ENCODE measurements at places on chromosomes 12 and 14. TPM values are rescaled to one million over a fixed set of nuclear protein-coding genes. Genes with fewer than 3 reads are reported as not detected.

DNA sequence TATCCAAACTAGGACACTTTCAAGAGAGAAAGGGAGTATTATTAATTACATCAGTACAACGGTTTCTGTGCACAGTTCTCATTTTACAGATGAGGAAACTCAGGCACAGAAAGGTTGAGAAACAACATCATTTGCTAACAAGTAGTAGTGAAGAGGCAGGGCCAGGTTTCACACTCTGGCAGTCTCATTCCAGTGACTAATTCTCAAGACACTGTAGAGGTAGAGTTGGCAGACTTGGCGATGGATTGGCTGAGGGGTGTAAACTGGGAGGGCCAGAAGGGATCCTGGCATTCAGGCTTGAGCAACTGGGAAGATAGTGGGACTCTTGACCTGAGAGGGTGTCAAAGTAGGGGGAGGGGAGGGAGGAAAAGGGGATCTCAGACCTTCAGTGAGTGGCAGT lies 73.8 kb upstream of the BDKRB2 start:
- no peaks in the 10 kb centered on the region for H3K27me3 ChIP-seq
- no peaks in the 10 kb centered on the region for H3K36me3 ChIP-seq
- no peaks in the 10 kb centered on the region for H3K4me1 ChIP-seq
- no peak overlapping the region for H3K27ac ChIP-seq

DNA sequence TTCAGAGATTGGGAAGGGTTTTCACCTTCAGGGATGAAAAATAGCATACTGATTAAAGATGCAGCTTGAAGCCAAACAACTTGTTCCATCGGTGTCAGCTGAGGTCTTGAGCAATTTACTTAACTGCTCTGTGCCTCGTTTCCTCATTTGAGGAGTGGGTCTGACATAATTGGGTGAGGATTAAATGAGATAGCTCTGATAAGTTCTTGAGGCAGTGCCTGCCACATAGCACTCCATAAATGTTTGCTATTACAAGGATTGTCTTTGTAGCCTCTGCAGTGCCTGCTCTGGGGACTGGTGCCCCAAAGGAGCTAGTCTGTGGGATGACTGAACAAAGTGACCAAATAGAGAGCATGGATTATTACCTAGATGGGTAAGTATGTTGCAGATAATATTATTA lies 50.6 kb downstream of the ATP23 start:
- no peaks in the 10 kb centered on the region for H3K36me3 ChIP-seq
- no peaks in the 10 kb centered on the region for H3K4me1 ChIP-seq
- DNase-seq, result no peak
- no peak overlapping the region for H3K4me3 ChIP-seq

GRCh38 chr12:68428724-68429501 lies 96.8 kb upstream of the MDM1 start:
- no peak overlapping the region for H3K4me3 ChIP-seq
- H3K36me3 ChIP-seq, result no peaks in the 10 kb centered on the region
- no peaks in the 10 kb centered on the region for H3K4me1 ChIP-seq
- H3K27me3 ChIP-seq, result no peaks in the 10 kb centered on the region

- no peaks in the 10 kb centered on the region for H3K36me3 ChIP-seq
- no peak overlapping the region for H3K4me3 ChIP-seq
- no peak for DNase-seq
These were observed 525 bp upstream of the GPR68 start for GRCh38 chr14:91245029-91245428.

DNA sequence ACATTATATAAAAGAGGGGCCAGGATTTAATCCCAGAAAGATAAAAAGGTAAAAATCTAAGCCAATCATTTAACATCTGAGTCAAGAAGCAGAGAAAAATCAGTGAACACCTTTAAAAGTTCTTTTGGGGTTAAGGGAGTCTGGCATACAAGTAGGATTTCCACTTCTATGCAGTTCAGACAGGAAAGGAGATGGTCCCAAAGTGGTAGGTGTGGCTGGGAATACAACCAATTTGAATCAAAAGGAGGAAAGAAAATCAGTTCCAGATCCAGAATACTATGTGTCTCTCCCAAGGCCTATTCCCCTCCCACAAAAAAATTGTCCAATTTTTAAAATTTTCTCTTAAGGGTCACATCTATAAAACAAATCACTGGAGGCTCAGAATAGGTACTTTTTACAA lies 167.4 kb downstream of the PHLDA1 start:
- H3K4me3 ChIP-seq, result no peak overlapping the region
- H3K27me3 ChIP-seq, result no peaks in the 10 kb centered on the region
- H3K4me1 ChIP-seq, result no peaks in the 10 kb centered on the region
- no peaks in the 10 kb centered on the region for H3K36me3 ChIP-seq

- no peaks in the 10 kb centered on the region for H3K36me3 ChIP-seq
- DNase-seq, result no peak
- no peak overlapping the region for H3K27ac ChIP-seq
- no peaks in the 10 kb centered on the region for H3K27me3 ChIP-seq
- no peak overlapping the region for H3K4me3 ChIP-seq
These were observed 4.1 kb upstream of the STAB2 start for GRCh38 chr12:103583008-103583407.

DNA sequence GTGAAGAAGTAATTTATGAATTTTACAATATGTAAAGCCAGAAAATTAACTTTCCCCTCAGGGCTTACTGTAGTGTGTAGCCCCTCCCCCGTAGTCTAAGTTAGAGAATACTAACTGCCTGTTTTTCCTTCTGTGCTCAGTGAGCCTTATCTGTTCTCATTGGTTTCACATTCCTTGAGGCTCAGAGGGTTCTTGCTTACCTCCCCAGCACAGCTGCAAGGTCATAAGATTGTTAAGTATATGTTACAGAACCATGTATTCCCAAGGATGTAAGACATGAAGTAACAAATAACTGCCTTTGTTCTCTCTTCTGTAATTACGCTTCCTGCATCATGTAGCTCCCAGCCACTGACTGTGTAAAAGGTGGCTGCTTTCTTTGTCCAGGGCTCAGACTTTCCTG lies 1351.1 kb downstream of the TMEM121 start:
- H3K27ac ChIP-seq, result peak overlapping the region; percentile 59
- peak; percentile 58 for DNase-seq
- H3K4me1 ChIP-seq, result peaks cover 23% of the 10 kb centered on the region
- H3K27me3 ChIP-seq, result no peaks in the 10 kb centered on the region
- H3K36me3 ChIP-seq, result no peaks in the 10 kb centered on the region
- H3K4me3 ChIP-seq, result no peak overlapping the region

DNA sequence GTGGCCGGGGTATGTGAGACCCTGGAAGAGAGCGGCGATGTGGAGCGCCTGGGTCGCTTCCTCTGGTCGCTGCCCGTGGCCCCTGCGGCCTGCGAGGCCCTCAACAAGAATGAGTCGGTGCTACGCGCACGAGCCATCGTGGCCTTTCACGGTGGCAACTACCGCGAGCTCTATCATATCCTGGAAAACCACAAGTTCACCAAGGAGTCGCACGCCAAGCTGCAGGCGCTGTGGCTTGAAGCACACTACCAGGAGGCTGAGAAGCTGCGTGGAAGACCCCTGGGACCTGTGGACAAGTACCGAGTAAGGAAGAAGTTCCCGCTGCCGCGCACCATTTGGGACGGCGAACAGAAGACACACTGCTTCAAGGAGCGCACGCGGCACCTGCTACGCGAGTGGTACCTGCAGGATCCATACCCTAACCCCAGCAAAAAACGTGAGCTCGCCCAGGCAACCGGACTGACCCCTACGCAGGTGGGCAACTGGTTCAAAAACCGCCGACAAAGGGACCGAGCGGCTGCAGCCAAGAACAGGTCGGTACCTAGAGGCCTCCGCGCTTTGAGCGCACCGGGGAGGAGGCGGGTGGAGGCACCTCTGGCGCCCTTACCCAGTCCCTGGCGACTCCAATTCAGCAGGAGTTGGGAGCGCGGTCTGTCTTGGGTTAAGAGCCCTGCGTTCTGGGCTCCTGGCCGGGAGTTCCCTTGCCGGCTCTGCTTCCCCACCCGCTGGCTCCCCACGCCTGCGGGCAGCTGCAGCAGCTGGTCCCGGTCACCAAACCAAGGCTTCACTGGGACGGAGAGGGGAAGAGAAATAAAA lies 700 bp downstream of the SIX6 start:
- no peaks in the 10 kb centered on the region for H3K36me3 ChIP-seq
- H3K27me3 ChIP-seq, result no peaks in the 10 kb centered on the region
- peaks cover 5% of the 10 kb centered on the region for H3K4me1 ChIP-seq
- no peak for DNase-seq
- H3K27ac ChIP-seq, result no peak overlapping the region

GRCh38 chr12:96197503-96198272 lies 3.5 kb downstream of the ELK3 start:
- H3K27ac ChIP-seq, result no peak overlapping the region
- H3K36me3 ChIP-seq, result no peaks in the 10 kb centered on the region

- peaks cover 15% of the 10 kb centered on the region for H3K4me1 ChIP-seq
- no peaks in the 10 kb centered on the region for H3K27me3 ChIP-seq
- no peak for DNase-seq
- H3K36me3 ChIP-seq, result no peaks in the 10 kb centered on the region
- H3K27ac ChIP-seq, result no peak overlapping the region
These were observed 27.5 kb upstream of the IRF2BPL start for GRCh38 chr14:77055981-77056380.

GRCh38 chr12:112939761-112940381 lies 1.6 kb downstream of the OAS3 start:
- no peak overlapping the region for H3K4me3 ChIP-seq
- H3K27me3 ChIP-seq, result no peaks in the 10 kb centered on the region
- no peak for DNase-seq
- H3K27ac ChIP-seq, result no peak overlapping the region
- H3K4me1 ChIP-seq, result peaks cover 12% of the 10 kb centered on the region

DNA sequence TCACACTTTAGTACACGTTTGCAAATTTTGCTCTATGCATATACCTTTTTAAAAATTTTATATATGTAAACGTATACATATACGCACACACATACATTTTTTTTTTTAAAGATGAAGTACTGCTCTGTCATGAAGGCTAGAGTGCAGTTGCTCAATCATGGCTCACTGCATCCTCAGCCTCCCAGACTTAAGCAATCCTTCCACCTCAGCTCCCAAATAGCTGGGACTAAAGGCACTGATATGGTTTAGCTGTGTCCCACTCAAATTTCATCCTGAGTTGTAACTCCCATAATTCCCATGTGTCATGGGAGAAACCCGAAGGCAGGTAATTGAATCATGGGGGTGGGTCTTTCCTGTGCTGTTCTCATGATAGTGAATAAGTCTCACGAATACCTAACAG lies 220.8 kb upstream of the CAND1 start:
- peaks cover 10% of the 10 kb centered on the region for H3K4me1 ChIP-seq
- H3K4me3 ChIP-seq, result no peak overlapping the region
- H3K27me3 ChIP-seq, result no peaks in the 10 kb centered on the region
- no peaks in the 10 kb centered on the region for H3K36me3 ChIP-seq
- no peak for DNase-seq

DNA sequence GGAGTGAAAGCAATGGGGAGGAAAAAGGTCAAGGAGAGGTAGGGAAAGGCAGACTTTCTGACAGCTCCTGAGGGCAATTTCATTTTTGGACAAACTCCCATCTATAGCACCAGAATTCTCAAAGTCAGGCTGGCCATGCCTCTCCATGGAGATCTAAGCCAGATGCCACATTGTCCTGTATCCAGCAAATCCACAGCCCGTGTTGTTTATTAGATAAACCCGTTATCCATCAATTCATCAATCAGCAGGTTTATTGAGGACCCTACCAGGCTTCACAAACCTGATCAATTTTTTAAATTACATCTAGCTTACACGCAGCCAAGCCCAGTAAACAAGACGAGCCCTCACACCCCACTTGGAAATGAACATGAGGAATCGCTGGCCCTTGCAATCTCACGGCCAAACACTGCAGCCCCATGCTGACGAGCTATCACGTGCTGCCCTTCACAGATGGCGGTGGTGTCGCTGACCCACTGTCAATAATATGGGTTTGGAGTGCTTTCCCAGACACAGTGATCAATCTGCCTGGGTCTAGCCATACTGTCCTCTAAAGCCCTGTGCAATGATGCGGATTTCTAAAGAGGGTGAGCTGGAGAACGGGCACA lies 332.9 kb downstream of the DPF3 start:
- H3K27ac ChIP-seq, result no peak overlapping the region
- DNase-seq, result no peak
- no peaks in the 10 kb centered on the region for H3K27me3 ChIP-seq

- DNase-seq, result no peak
- no peak overlapping the region for H3K27ac ChIP-seq
- H3K4me3 ChIP-seq, result no peak overlapping the region
- peaks cover 3% of the 10 kb centered on the region for H3K4me1 ChIP-seq
- H3K27me3 ChIP-seq, result no peaks in the 10 kb centered on the region
- H3K36me3 ChIP-seq, result no peaks in the 10 kb centered on the region
These were observed 2.9 kb upstream of the OTX2 start for GRCh38 chr14:56813143-56813551.

- peak; percentile 53 for DNase-seq
- H3K27ac ChIP-seq, result peak overlapping the region; percentile 99
- H3K4me3 ChIP-seq, result peak overlapping the region; percentile 95
- peaks cover 12% of the 10 kb centered on the region for H3K4me1 ChIP-seq
These were observed 495 bp downstream of the ADIPOR2 start for GRCh38 chr12:1691123-1692007.

GRCh38 chr14:71833476-71833875 lies 98.8 kb upstream of the RGS6 start:
- no peak overlapping the region for H3K27ac ChIP-seq
- DNase-seq, result no peak
- H3K27me3 ChIP-seq, result no peaks in the 10 kb centered on the region
- H3K4me3 ChIP-seq, result no peak overlapping the region

DNA sequence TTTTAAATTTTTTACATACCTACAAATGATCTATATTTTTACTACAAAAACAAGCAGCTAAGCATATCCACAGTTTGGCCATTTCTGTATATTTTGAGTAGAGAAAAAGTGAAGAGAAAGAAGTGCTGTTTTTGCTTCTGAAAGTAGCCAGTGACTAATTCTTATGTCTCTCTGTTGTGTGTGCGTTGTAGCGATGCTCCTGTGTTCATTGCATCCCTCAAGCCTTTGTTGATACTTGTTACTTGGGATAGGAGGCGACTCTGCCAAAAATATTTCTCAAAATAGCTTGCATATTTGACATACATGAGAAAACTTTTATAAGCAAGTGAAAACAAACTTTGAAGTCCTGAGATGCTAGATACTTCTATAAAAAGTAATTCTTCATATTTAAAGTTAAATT lies 714.1 kb downstream of the FSCB start:
- no peak overlapping the region for H3K4me3 ChIP-seq
- no peaks in the 10 kb centered on the region for H3K4me1 ChIP-seq
- no peak for DNase-seq
- no peaks in the 10 kb centered on the region for H3K27me3 ChIP-seq
- H3K36me3 ChIP-seq, result no peaks in the 10 kb centered on the region
- no peak overlapping the region for H3K27ac ChIP-seq

Gene NELL2
- 4.2 TPM for polyA plus RNA-seq

Gene RFX4
- 217 TPM for polyA plus RNA-seq

Gene KRT76
- not detected for polyA plus RNA-seq

All from testis (tissue), 5 donors.